ENCODE measurements at places on chromosomes 1 and 21.

- no peak for DNase-seq
Observed at GRCh38 chr1:34358636-34359035, 181.9 kb downstream of the C1orf94 start.

GRCh38 chr1:62753031-62753965 lies 30.6 kb upstream of the ATG4C start:
- no peak for DNase-seq

GRCh38 chr1:95657248-95657647 lies 423.2 kb downstream of the RWDD3 start:
- DNase-seq = no peak

GRCh38 chr1:39088658-39089057 lies 62.5 kb downstream of the NDUFS5 start:
- no peak for DNase-seq

- DNase-seq = no peak
Observed at GRCh38 chr1:76840278-76840677, 27.0 kb upstream of the ST6GALNAC5 start.

- DNase-seq = no peak
Observed at GRCh38 chr1:7418442-7419080, 352.5 kb upstream of the VAMP3 start.

GRCh38 chr1:173014160-173014559 lies 36.6 kb downstream of the TNFSF18 start:
- DNase-seq = no peak

- peak; percentile 86 for DNase-seq
Observed at GRCh38 chr1:153783233-153784190, 8.3 kb downstream of the SLC27A3 start.

- DNase-seq = no peak
Observed at GRCh38 chr1:27713139-27713725, 12.5 kb upstream of the FAM76A start.

DNA sequence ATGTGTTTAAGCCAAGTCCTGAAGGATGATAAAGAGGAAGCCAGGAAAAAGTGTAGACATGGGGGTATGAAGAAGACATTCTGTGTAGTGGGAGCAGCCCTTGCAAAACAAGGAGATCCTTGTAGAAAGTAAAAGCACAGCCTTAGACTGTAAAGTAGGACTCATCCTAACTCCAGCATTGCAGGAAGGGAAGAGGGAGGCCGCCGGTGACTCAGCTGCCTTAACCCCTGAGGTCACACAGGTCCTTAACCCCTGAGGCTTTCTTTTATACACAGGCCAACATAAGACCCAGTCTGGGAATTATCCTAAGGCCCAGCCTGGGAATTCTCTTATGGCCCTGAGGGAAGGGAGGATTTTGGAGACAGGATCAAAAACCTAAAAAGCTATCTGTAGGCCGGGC lies 18.0 kb downstream of the PGM1 start:
- no peak for DNase-seq

DNA sequence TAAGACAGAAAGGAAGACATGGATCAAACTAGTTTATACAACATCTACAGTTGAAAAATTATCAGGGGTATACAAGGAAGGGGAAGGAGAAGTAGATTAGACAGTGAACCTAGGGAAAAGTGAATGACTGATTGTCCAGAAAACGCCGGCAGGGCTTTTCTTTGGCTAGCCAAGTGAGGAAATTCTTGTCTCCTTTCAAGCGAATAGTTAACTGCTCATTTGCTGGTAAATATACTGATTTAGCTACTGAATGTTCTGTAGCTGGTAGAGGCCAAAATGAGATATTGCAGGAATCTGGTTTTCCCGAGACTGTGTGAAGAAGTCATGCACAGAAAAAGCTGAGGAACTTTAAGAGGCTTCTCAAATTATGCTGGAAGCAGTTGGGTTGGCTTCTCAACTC lies 128.5 kb upstream of the ZNHIT6 start:
- DNase-seq = no peak

DNA sequence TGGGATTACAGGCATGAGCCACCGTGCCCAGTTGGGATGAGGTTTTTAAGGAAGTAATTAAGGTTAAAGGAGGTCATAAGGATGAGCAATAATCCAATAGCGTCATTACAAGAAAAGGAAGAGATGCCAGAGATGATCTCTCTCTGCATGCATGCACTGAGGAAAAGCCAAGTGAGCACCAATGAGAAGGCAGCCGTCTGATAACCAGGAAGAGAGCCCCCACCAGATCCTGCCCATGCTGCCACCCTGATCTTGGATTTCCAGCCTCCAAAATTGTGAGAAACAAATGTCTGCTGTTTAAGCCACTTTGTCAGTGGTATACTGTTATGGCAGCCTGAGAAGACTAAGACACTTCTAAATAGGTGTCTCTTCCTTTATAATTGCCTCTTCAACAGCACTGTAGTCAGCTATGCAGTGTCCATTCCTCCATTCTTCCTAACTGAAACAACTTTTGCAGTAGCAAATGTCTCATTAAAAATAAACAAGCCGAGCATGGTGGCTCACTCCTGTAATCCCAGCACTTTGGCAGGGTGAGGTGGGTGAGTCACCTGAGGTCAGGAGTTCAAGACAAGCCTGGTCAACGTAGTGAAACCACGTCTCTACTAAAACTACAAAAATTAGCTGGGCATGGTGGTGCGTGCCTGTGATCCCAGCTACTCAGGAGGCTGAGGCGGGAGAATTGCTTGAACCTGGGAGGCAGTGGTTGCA lies 216.2 kb upstream of the RUNX1 start:
- DNase-seq = no peak

DNA sequence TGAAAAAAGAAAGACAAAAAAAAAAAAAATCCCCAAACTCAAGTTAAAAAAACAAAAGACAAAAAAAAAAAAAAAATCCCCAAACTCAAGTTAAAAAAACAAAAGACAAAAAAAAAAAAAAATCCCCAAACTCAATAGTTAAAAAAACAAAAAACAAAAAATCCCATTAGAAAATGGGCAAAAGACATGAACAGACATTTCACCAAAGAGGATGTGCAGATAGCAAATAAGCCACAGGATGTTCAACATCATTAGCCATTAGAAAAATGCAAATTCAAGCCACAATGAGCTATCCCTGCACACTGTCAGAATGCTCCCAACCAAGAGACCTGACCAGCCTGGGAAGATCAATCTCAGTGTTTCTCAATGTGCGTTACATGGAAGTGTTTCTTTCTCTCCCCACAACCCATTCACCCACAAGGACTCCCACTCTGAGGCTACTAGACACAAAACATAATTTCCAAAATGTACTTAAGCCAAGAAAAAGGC lies 33.9 kb downstream of the MRAP start:
- no peak for DNase-seq

DNA sequence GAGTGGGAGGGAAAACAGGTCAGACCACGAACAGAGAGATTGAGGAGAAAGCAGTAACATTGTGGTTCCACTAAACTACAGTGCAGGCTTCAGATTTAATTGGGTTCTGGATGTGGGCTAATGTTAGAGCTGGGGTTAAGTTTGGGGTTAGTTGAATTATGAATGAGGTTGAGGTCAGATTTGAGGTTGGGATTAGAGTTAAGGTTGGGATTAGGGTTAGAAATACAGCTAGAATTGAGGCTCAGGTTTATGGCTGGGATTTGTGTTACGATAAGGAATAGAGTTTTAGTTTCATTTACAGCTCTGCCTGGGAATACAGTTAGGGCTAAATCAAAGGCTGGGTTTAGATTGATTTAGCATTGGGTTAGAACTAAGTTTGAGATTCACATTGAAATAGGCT lies 1.8 kb upstream of the VSIG8 start:
- no peak for DNase-seq
